ENCODE measurements at places on chromosomes 2 and 18.
A peak's percentile ranks its signal among the peaks of the same experiment; 100 is the strongest.

- DNase-seq = no peak
Observed at GRCh38 chr2:227822416-227823003, 8.9 kb downstream of the CCL20 start.

DNA sequence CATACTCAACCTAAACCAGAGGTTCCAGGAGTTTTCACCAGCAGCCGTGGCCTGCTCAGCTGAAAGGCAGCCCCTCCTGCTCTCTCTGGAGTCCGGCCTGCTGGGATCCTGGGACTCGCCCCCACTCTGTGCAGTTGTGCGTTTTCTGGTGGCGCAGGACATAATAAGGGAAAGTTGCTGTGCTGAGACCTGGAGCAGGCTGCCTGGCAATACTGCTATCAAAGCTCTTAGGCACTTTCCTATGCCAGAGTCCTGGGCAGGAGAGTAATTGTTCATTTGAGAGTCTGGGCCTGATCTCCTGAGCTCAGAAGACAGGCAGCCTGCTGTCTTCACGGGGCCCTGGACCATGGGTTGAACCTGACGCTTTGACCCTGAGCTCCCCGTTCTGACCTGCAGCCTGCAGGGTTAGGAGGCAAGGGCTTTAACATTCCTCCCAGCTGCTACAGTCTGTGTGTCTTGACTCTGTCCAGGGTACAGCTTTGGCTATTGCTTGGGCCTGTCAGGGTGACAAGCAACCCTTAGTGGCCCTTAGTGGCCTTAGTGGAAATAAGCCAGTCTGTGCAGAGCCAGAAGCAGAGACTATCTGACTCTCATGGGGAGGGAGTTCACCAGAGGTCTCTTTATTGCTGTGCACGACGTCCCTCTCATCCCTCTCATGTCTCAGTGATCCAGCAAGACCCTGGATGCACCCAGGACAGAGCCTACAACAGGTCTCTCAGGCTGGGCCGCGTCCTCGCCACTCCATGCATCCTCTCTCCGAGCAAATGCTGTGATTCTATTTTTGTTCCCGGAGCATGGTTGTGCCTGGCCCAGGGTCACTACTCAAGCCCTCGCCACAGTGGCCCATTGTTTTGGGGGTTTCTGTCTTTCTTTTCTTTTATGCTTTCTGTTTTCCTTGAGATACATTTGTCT lies 60.6 kb downstream of the ACKR3 start:
- no peak for DNase-seq

- no peak for DNase-seq
Observed at GRCh38 chr2:8654041-8654440, 27.8 kb upstream of the ID2 start.

- DNase-seq = no peak
Observed at GRCh38 chr2:8036366-8036765, 645.5 kb upstream of the ID2 start.

GRCh38 chr2:112674229-112674628 lies 28.5 kb downstream of the SLC20A1 start:
- no peak for DNase-seq

GRCh38 chr2:137383391-137383790 lies 580.9 kb upstream of the HNMT start:
- no peak for DNase-seq

GRCh38 chr18:74654638-74655037 lies 57.0 kb downstream of the ZNF407 start:
- DNase-seq = no peak

GRCh38 chr2:9811679-9812511 lies 31.4 kb upstream of the TAF1B start:
- peak; percentile 15 for DNase-seq

DNA sequence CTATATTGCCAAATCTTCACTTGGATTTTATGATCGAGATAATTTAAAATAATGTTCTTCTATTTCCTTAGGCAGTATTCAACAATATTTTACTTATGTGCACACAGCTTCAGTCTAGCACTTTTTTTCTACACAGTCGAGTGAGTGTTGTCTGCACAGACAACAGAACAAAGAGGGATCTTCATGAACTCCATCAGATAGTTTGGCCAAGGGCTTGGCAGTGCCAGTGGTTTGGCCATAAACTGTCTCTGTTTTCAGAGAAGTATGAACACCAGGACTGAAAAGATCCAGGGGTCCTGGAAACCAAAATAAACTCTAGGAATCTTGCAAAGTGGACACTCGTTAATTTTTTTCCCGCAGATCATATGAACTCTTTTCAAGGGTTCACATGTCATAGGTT lies 547.3 kb downstream of the PLCL1 start:
- DNase-seq = no peak

GRCh38 chr2:30443081-30443480 lies 4.0 kb upstream of the LCLAT1 start:
- DNase-seq = no peak

DNA sequence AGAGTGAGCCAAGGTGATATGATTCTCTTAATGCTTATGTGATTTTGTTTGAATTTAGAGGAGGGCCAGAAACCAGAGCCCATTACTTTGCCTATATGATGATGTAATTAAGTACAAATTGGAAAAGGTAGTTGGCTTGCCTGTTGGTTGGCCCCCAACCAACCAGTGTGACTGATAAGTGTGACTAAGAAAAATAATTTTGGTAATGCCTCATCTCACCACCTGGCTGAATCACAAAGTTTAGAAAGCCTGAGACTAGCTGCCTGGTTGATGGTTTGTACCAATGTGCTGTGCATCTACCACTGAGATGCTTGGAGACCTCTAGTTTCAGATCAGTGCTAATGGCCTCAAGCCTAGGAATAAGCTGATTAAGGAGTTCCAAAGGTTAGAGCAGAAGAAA lies 338.7 kb downstream of the CDH2 start:
- DNase-seq = no peak

DNA sequence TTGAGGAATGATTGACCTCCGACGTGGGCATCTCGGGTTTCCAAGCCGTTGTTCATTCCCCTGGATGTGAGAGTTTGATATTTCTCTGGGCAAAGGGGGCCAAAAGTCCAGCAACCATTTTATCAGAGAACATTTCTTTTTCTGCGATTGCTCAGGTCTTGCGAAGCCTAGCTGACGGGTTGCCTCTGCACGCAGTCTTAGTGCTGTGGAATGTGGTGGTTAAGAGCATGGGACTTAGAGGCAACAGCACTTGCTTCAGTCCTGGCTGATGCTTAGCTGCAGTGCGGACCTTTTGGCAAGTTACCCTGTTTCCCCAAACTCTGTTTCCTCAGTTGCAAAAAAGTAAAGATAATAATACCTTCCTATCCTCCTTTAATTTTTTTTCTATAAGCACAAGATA lies 45.0 kb downstream of the FAP start:
- no peak for DNase-seq

DNA sequence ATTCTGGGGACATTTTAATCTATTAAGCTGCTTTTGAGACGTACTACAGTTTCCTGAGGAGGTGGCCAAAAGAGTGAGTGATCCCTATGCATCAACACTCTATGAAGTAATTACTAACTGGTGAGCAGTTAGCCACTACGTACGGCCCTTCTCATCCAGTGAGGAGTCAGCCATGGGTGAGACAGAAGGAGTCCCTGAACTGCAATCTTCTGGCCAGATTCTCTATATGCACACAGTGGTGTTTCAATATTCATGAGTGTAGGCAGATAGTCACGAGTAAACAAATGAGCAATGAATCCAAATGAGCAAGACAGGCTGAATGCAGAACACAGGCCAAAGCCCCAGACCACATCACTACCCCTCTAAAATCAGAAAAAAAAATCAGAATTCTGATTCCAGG lies 29.8 kb upstream of the TMEM214 start:
- DNase-seq = no peak

DNA sequence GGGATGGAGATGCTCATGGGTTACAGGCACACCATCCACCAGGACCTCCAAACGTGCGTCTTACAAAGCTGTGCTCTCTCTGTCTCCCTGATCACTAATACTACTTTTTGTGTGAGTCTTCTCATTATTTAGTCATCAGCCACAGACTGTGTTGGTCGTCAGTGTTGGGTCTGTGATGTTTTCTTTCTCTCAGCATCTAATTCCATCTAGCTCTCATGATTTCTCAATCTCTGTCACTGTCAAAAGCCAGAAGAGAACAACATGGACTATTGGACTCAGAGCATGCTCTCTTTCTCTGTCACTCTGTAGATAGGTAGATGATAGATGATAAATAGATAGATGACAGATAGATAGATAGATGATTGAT lies 6.0 kb upstream of the ARL4C start:
- no peak for DNase-seq

GRCh38 chr2:175372704-175373701 lies 191.5 kb upstream of the ATP5MC3 start:
- no peak for DNase-seq

DNA sequence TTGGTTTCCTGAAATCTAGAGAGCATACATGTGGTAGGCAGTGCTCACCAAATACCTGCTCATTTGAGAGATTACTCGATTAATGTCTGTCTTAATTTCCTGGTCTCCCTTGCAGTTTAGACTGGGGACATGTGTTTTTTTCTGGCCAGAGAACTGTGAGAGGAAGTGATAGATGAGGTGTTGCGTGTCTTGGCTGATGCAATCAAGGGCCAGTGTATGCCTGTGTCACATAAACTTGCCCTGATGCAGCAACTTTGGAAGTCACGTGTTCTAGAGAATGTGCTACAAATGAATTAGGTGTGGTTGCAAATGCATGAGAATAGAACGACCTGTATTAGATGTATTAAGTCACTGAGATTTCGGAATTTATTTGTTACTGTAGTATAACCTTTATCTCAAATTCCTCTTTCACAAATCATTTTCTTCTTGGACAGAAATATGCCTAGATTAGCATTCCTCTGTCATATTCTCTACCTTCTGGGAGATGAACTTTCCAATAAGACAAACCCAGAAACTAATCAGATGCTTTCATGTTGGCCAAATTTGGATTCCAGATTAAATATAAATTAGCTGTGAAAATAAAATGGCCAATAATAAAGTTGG lies 9.9 kb upstream of the IL1A start:
- peak; percentile 41 for DNase-seq

DNA sequence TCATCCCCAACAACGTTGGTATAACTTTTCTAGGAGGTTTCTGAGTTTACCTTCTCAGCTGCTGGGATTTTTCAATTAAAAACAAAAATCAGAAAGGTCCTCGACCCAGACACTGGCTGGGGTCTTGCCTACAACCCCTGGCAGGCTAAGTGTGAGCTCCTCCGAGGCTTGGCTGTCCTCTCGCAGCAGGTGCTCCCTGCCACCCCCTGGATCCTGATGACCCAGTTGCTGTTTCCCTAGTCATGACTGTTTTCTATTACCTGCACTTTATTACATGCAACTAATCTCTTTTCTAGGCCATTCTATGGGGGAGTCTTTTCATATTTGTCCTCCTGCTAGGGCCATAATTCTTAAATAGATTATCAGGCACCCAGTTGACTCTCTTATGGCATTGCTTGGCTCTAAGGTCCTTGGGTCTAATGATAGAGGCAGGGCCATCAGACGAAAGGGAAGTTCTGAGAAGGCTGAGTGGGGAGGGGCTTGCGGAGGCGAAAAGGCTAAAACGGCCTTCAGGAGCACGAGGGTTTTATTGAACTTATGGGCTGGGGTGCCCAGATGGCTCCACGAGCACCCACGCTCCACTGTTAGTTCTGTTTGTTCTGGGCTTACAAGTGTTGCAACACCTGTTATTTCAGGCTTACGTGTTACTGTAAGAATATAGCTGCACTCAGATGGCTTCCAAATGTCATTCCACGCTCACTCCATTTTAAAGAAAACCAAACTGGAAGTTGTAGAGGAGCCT lies 166.0 kb downstream of the NCK2 start:
- DNase-seq = no peak

DNA sequence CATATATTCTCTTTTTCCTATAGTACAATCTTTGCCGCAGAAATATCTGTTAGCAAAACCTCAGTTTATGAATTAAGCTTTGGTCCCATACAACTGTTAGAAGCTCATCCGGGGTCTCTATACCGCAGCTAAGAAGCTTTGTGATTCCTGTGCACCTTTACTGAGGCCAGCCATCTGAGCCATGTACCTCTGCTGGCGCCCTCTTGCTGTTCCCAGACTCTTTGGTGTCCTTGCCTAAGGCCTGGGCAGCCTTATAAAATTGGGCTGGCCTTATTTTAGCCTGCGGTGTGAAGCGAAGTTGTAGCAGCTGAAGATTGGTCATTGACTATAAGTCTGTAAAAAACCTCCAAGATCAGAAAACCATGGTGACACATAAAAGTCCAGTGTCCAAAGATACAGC lies 1135.1 kb upstream of the CHAC2 start:
- DNase-seq = no peak

GRCh38 chr2:601806-602455 lies 75.3 kb downstream of the TMEM18 start:
- DNase-seq = no peak

- DNase-seq = no peak
Observed at GRCh38 chr2:220034426-220035130, 407.1 kb downstream of the SLC4A3 start.

DNA sequence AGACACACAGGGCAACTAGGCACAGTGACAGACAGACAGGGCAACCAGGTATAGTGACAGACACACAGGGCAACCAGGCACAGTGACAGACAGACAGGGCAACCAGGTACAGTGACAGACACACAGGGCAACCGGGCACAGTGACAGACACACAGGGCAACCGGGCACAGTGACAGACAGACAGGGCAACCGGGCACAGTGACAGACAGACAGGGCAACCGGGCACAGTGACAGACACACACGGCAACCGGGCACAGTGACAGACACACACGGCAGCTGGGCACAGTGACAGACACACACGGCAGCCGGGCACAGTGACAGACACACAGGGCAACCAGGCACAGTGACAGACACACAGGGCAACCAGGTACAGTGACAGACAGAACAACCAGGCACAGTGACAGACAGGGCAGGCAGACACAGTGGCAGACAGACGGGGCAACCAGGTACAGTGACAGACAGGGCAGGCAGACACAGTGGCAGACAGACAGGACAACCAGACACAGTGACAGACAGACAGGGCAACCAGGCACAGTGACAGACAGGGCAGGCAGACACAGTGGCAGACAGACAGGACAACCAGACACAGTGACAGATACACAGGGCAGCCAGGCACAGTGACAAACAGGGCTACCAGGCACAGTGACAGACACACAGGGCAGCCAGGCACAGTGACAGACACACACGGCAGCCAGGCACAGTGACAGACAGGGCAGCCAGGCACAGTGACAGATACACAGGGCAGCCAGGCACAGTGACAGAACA lies 64.7 kb upstream of the RAB6C start:
- DNase-seq = no peak

DNA sequence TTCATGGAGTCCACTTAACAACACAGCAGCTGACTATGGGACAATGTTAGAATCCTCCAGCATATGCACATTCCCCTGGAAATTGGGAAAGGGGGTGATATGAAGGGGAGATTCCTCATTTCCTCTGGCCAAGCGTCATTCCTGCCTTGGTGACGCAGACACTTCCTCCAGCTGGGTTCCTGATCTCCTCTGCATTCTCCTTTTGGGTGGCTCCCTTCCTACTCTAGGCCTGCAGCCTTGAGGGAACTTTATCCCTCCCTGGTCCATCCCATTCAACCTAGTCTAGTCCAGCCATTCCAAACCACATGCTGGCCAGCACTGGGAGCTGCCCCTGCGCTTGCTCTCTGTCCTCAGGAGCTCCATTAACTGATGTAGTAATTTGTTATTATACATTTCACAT lies 216.8 kb downstream of the VAPA start:
- DNase-seq = no peak
